Activated T-cell treated with anti-CD3 and anti-CD28 coated beads, Interleukin-2, amount 50 U/mL, for 4 hours (primary cell): ENCODE measurements at places on chromosomes 16 and 17.
A peak's percentile ranks its signal among the peaks of the same experiment; 100 is the strongest.

GRCh38 chr17:73564843-73565242 lies 79.4 kb downstream of the SDK2 start:
- no peak for DNase-seq

DNA sequence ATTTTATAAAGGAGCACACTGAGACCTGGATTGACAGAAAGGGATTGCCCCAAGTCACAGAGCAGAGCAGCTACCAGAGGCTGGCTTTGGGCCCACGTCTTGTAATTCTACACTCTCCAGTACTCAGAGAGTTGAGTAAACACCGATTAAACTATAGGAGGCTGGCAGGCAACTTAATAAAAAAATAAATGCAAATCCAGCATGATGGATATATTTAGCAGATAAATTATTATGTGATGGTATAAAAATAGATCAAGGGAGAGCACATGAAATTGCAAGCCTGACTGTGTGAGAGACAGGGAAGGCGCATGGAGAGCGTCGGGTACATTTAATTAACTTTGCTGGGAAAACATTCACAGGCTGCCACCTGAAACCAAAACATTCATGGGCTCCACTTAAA lies 87.7 kb upstream of the CCL2 start:
- DNase-seq, result no peak

DNA sequence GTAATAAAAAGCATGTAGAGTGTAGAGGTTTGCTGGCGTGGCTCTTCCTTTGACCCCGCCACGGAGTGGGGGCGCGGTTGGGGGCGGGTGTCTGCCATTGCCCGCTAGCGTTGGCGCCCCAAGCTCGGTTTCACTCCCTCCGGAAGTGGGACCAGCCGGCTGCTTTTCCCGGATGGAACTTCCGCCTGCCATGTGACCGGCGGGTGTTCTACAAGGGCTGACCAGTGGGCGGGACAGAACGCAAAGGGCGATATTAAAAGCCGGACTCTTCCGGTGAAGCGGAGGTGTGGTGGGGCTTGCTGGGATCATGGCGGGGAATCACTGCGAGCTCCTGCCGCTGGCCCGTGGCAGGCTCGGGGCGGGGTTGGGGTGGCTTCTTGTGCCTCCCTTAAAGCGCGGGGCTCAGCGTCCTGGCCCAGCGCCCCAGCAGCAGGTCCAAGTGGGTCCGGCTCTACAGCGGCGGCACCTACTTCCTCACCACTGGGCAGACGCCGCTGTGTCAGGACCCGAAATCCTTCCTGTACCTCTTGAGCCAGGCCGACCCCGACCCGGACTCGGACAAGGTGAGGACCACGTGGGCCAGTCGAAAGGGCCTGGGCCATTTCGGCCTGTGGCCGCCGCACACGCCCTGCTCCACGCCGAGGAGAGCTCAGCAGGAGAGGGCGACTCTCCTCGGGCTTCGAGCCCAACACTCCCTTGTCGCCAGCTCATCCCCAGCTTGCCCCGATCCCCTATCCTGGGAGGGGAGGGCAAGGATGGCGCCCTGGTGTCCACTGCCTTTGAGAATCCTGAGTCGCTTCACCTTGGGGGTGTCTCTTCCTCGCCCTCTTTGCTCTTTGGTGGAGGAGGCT lies 65.6 kb downstream of the PDPK1 start:
- DNase-seq, result peak; percentile 73

- DNase-seq, result no peak
Measured at GRCh38 chr17:39641883-39642282, 4.9 kb downstream of the STARD3 start.

DNA sequence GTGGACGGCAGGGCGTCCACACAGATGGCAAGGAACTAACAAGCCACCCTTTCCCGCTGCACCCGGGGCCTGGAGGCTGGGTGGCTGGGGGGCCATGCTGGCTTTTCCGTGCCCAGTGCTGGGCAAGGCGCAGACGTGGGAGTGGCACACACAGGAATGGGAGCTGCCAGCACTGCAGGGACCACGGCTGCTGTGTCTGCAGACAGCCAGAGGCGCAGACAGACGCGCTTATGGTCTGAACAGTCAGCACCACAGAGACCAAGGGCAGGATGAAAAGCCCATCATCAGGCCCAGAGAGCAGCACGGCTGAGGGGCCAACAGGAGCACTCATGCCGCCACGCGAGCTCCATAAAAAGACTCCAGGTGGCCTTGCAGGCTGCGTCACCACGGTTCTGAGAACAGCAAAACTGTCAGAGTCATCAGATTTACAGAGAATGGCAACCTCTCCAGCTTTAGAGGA lies 24.0 kb downstream of the PDIA2 start:
- no peak for DNase-seq
